Left renal pelvis (tissue), 4 donors: ENCODE measurements at places on chromosomes 12 and 14. TPM values are rescaled to one million over a fixed set of nuclear protein-coding genes. Genes with fewer than 3 reads are reported as not detected.

Gene MAP1LC3B2
- 11.6 TPM for polyA plus RNA-seq

Gene KCNMB4
- polyA plus RNA-seq, result 14.1 TPM

Gene RERG
- 33.7 TPM for polyA plus RNA-seq

- DNase-seq, result no peak
These were observed 1.7 kb downstream of the AVIL start for GRCh38 chr12:57816855-57817151.

DNA sequence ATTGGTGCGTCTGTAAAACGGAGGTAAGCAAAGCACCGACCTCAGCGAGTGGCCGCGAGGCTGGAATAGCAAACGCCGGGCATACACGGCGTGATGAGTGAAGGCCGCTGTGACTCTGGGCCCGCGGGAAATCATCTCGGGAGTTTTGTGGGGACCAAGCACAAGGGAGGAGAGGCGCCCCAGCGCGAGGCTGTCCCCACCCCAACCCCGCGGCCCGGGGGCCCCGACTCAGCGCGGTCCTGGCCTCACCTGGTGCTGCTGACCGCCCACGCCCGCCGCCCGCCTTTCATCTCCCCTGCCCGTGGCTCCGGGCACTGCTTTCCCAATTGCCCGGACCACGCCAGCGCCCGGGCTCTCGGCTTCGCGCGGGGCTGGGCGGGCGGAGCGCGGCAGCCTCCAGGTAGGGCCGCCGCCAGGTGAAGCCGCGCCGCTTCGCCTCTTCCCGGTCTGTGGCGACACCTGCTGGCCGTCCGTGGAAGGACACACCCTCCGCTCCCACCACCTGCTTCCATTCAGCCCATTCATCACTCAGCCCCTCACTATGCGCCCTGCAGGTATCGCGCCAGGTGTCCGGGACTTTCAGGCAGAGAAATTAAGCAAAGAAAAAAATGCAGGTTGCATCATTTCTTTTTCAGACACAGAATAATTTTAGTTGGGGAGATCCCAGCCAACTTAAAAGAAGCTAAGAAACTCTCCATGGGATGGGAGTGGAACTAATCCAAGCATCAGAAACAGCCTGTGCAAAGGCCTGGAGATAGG lies 360.4 kb downstream of the MED13L start:
- no peak for DNase-seq

GRCh38 chr14:39841088-39841487 lies 408.9 kb upstream of the FBXO33 start:
- DNase-seq, result no peak

DNA sequence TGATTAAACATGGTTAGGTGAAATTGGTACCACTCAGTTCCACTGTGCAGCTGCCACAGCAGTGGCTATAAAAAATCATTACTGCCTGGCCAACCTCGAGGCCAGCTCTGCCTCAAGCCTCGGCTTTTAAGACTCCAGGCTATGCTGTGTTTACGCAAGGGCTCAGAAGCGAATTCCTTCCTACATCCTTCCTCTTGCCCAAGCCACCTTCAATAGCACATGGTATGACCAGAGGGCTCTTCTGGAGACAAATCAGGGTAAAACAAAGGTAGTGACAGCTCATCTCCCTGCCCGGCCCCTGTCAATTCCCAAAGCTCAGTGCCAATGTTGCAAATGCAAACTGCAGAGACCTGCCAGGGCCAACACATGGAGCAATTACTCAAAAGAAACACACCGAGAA lies 31.9 kb downstream of the NUAK1 start:
- no peak for DNase-seq

Gene RFLNA
- 6.7 TPM for polyA plus RNA-seq

GRCh38 chr14:85634205-85634604 lies 104.3 kb downstream of the FLRT2 start:
- no peak for DNase-seq

DNA sequence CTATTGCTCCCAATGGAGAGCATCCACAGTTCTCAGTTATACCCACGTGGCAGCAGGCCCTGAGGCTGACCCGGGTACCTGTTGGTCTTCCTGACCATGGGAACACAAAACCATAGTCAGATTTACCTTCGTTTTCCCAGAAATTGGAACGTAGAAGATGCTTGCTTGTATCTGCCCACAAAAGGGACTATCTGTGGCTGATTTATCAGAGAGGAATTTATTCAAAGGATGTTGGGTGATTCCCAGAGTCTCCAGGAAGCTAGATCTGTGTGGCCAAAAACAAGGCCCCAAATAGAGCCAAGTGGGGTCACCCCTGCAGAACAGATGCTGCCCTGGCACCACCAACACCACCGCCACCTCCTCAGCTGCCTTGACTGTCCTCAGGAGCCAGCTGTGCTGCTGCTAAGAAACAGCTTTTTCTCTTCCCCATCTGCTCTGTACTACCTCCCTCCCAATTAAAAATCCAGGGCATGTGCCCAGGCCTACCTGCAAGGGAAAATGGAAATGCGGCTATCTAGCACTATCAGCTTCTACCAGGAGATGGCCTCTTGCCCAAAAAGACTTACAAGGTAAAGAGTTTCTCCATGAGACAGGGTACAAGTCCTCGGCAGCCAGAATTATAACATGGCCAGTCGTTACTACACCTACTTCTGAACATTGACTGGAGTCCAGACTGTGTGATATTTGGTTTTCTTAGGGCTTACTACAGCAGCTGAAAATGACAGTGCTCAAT lies 128.6 kb upstream of the PLEKHG7 start:
- DNase-seq, result no peak

Gene LRCOL1
- 2.1 TPM for polyA plus RNA-seq

DNA sequence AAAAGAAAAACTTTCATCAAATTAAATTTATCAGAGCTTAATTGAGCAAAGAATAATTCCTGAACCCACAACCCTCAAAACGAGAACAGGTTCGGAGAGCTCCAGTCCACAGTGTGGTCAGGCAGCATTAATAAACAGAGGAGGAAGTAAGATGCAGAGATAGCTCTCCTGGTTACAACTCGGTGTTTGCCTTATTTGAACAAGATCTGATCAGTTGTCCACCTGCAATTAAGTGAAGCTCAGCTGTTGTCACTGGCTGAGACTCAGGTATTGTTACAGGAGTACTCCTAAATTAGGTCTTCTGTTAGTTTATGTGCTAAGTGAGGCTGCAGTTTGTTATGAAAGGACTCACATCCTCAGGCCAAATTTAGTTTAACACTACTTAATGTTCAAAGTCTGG lies 451.4 kb upstream of the PDE3A start:
- no peak for DNase-seq

Gene GDF3
- 0.68 TPM for polyA plus RNA-seq

GRCh38 chr12:65924716-65925115 lies 100.4 kb downstream of the HMGA2 start:
- no peak for DNase-seq

DNA sequence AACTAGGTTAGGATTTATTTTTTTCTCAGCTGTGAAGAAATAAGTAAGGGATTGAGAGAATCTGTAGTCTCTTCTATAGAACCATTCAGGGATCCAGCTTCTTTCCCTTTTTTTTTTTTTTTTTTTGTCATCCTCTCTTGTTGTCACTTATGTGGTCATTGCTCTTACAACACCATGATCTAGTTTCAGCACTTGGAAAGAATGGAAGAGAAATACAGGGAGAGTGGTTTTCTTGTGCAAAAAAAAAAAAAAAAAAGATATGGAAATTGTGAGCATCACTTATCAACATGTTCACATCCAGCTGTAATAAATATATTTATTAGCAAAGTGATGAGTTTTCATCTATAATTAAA lies 599.3 kb downstream of the SLC6A15 start:
- DNase-seq, result no peak
